Colonic mucosa (tissue), 4 donors: ENCODE measurements at places on chromosomes 12 and 14. TPM values are rescaled to one million over a fixed set of nuclear protein-coding genes. Genes with fewer than 3 reads are reported as not detected.
A peak's percentile ranks its signal among the peaks of the same experiment; 100 is the strongest.

GRCh38 chr12:123763093-123763492 is 992 bp downstream of the DNAH10 start:
- no peaks in the 10 kb centered on the region for H3K4me1 ChIP-seq
- no peak overlapping the region for H3K27ac ChIP-seq
- no peaks in the 10 kb centered on the region for H3K27me3 ChIP-seq

NTN4 gene
- total RNA-seq: 12.4 TPM

- no peaks in the 10 kb centered on the region for H3K4me1 ChIP-seq
- no peaks in the 10 kb centered on the region for H3K36me3 ChIP-seq
- no peak for DNase-seq
Observed at GRCh38 chr14:87241018-87241768, 751.8 kb downstream of the GALC start.

UBE2N gene
- 106 TPM for total RNA-seq

- H3K27me3 ChIP-seq: no peaks in the 10 kb centered on the region
- DNase-seq: peak; percentile 78
- no peak overlapping the region for H3K27ac ChIP-seq
- no peaks in the 10 kb centered on the region for H3K4me1 ChIP-seq
- H3K4me3 ChIP-seq: no peak overlapping the region
Observed at GRCh38 chr14:75906680-75907280, 75.0 kb downstream of the TGFB3 start.

DNA sequence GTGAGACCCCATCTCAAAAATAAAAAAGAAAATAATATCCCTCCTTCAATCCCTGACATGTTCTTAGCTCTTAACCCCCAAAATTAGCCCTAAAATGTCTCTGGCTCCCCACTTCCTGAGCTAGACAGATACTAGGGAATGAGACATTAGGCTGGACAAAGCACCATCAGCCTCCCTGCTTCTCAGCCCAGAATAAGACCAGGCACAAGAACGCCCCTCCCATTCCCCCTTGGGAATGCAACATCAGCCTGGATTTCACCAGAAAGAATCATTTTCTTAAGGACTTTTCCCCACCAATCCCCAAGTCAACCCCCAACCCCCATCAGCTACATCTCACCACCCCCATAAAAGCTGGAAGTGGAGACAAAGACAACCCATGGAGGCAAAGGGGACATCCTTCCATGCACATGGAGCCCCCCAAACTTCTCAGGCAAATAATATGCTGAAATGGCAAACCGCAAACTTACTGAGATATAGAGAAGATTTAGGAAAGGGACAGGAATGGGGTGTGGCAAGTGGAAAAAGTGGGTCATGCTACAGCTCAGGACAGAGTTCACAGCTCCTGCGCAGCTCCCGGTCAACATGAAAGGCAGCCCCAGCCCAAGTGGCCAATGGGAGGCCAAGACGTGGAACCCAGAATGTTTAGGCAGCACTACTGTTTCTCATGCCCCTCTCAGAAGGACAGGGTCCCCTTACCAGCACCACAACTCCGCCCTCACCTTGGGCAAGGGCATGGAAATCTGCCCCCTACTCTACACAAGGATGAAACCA is 2.7 kb downstream of the CHD4 start:
- H3K27ac ChIP-seq: no peak overlapping the region
- H3K4me1 ChIP-seq: peaks cover 20% of the 10 kb centered on the region
- peak; percentile 55 for DNase-seq
- H3K4me3 ChIP-seq: peak overlapping the region; percentile 88
- peaks cover 22% of the 10 kb centered on the region for H3K36me3 ChIP-seq
- no peaks in the 10 kb centered on the region for H3K27me3 ChIP-seq

RNASE1 gene
- 244 TPM for total RNA-seq

TMEM121 gene
- 0.82 TPM for total RNA-seq

KRT6C gene
- not detected for total RNA-seq

DNA sequence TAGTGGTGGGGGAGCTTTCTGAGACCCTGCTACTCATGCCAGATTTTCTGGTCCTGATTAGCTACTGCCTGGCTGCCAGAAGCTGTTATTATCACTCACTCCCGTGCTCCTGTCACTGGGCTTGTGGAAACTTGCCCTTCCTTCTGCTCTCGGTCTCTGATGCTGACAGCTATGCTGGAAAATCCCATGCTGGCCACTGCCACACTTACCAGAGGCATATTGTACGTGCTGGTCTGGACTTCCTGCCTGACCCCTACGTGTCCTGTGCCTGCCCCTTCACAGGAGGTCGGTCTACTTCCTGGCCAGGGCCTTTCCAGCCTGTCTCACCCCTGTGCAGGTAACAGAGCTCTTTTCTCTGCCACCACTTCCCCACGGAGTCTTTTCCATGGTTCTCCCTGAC is 149.4 kb upstream of the PLEKHG7 start:
- DNase-seq: no peak
- H3K4me3 ChIP-seq: no peak overlapping the region
- no peak overlapping the region for H3K27ac ChIP-seq
- no peaks in the 10 kb centered on the region for H3K36me3 ChIP-seq
- H3K4me1 ChIP-seq: no peaks in the 10 kb centered on the region

NANOG gene
- total RNA-seq: not detected

GRCh38 chr12:121712190-121712460 is 427 bp upstream of the TMEM120B start:
- DNase-seq: peak; percentile 56
- H3K4me3 ChIP-seq: peak overlapping the region; percentile 96
- H3K27ac ChIP-seq: peak overlapping the region; percentile 80
- H3K27me3 ChIP-seq: no peaks in the 10 kb centered on the region

GRCh38 chr14:99026471-99026870 is 245.5 kb downstream of the BCL11B start:
- no peak for DNase-seq
- H3K27ac ChIP-seq: no peak overlapping the region
- H3K27me3 ChIP-seq: no peaks in the 10 kb centered on the region
- H3K4me1 ChIP-seq: no peaks in the 10 kb centered on the region

HOXC9 gene
- not detected for total RNA-seq

PPFIA2 gene
- total RNA-seq: 0.49 TPM

GRCh38 chr12:15389561-15389960 is 67.3 kb downstream of the PTPRO start:
- no peaks in the 10 kb centered on the region for H3K4me1 ChIP-seq
- no peak overlapping the region for H3K4me3 ChIP-seq
- H3K36me3 ChIP-seq: no peaks in the 10 kb centered on the region
- no peak for DNase-seq
